T follicular helper cell (primary cell): ENCODE measurements at places on chromosomes 2 and 18.

DNA sequence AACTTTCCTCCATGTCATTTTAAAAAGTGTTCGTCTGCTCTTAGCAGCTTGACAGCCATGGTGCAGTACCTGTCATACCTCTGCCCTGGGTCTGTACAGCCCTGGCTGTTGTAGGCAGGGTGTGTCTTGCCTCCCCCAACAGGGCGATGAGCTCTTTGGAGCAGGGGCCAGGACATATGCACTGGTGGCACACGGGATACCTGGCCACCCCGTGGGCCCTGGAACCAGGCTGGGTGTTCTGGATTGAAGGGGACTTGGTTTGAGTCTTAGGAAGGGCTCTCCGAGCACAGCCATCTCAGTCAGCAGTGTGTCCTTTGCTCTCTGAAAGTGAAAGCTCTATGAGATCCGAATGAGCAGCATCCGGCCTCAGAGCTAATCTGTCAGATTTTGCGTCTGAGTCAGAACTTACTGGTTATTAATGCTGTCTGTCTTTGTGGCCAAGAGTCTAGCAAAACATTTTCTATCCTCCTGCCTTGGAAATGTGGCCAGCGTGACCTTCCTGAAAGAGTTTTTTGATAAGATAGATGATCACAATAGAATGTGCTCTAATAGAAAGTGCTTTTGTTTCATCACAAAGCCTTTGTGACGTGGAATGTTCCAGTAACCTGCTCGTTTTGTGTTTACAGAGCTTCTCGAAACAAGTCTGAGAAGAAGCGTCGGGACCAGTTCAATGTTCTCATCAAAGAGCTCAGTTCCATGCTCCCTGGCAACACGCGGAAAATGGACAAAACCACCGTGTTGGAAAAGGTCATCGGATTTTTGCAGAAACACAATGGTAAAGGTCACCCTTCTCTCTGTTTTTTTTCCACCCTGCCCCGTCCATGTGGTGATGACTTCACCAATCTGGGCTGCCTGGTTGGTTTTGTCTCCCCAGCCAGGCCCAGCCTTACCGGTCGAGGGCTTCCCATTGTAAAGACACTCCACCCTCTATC, 77.3 kb upstream of the RPL31 start:
- no peak for DNase-seq

- no peak for DNase-seq
Measured at GRCh38 chr2:61353909-61354308, 117.0 kb downstream of the USP34 start.

- no peak for DNase-seq
Measured at GRCh38 chr2:104930732-104931131, 76.8 kb downstream of the POU3F3 start.

- no peak for DNase-seq
Measured at GRCh38 chr2:14127765-14128164, 504.8 kb upstream of the LRATD1 start.

GRCh38 chr2:148842050-148842449, 33.0 kb upstream of the KIF5C start:
- DNase-seq, result no peak

GRCh38 chr18:74153377-74153776, 5.1 kb downstream of the TIMM21 start:
- DNase-seq, result no peak

DNA sequence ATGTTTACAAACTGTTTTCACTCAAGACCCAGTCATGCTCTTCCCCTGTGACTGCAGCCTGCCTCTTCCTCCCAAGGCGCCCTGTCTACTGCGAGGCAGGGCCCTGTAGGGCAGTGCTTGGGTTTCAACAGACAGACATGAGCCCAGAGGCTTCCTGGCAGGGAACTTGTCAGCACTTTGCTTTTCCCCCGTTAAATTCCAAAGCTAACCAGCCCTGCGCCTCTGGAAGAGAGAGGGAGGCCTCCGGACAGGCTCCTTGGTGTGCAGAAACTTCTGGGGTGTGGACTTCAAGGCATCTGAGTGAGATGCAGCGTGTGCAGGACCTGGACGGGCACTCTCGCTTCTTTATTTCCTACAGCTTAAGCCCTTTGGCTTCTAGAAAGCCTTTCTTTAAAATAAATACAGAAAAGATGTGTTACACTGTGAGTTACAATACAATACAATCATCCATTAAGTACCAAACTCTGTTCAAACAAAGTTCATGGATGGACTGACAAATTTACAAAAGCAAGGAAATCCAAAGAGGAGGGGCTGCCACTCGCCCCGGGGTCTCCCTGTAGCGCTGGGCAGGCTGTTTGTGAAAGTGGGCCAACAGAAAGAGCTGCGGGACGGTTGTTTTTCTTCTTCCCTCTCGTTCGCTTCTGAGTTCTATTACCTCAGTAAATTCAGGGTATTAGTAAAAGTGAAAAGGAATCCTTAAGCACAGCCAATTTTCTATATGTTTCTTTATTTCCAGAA, 8.8 kb upstream of the ZNF516 start:
- no peak for DNase-seq

DNA sequence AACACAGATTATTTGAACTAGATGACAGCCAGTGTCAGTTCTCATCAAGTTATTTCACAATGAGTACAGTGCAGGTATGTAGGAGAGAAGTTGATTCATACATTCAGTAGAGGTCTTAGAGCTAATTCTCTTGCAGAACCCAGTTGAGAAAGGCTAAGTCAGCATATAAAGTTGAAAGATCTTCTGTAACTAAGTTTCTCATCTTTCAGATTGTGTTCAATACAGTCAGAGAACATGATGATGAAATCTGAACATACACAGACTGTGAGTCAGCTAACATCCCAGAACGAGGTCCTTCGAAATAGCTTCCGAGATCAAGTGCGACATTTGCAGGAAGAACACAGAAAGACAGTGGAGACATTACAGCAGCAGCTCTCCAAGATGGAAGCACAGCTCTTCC, 41.9 kb upstream of the LIMS1 start:
- DNase-seq, result no peak

DNA sequence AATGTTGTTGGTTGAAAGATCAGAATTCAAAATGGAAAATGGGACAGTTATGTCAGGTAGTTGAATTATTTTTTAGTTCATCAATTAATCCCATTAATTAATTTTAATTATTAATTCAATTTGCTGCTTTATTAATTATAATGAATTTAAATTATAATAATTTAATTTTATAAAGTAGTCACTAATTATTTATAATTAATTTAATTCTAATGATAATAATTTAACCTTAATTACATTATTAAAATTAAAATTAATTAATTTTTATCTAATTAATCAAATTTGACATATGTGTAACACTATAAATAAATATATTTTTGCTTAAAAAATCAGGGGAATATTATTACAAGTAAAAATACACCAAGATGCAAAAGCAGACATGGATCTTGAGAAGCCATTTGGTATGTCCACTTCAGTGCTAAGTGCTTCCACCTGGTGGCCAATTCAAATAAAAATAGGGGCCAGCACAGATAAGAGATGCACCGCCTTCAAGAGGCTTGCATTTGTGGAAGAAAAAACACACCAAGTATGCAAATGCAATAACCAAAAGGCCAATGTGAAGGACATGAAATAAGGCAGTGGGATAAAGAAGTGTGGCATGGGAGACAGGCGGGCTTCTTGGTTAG, 73.2 kb downstream of the MBP start:
- DNase-seq, result no peak

GRCh38 chr18:49111191-49111988, 160.6 kb upstream of the SMAD7 start:
- no peak for DNase-seq

DNA sequence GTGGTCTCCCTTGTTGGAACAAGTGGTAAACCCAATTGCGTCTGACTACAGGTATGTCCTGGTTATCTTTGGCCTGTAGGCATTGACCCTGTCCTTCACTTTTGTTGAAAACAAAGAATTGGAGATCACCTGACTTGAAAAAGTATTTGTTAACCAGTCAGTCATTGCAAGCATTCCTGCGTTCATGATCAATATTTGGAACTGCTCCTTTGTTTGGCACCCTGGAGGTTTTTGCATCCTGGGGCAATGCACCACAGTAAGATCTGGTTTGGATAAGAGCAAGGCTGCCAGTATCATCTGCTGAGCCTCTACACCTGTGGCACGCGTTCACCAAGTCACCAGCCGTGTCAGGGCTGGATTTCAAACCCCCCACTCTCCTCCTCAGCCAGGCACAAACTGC, 115.7 kb downstream of the DNAH6 start:
- DNase-seq, result no peak

- DNase-seq, result no peak
Measured at GRCh38 chr2:45776160-45776955, 124.9 kb downstream of the PRKCE start.

GRCh38 chr2:98948956-98949739, 13.1 kb upstream of the CRACDL start:
- DNase-seq, result no peak

- no peak for DNase-seq
Measured at GRCh38 chr2:51003345-51004192, 28.4 kb downstream of the NRXN1 start.

GRCh38 chr18:45339810-45340550, 275.3 kb upstream of the SLC14A2 start:
- no peak for DNase-seq

GRCh38 chr2:235377176-235377575, 116.7 kb upstream of the AGAP1 start:
- DNase-seq, result no peak

DNA sequence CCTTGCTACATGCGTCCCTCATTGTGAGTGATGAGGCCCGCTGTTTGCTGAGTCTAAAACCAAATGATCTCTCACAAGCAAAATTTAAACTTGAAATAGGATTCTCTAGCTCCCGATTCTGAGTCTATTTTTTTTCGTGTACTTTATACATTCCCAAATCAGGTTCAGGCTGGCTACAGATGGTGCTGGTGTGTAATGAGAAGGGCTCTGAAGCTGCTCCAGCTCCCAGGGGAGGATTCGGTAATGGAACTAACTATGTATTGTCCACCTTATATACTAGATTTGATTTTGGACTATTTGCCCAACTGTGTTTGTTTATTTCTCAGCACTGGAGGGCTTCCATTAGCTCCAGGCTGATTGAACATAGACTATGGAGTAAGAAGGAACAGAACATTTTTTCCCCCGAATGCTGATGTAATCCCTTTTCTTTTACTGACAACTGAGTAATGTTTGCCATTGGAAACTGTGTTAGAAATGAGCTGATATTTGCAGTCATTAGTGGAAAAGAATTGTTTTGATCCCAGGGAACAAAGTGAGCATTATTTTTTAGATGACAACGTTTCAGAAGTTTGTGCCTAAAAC, 274.0 kb upstream of the FIGN start:
- DNase-seq, result no peak

- DNase-seq, result no peak
Measured at GRCh38 chr2:23091900-23092299, 293.1 kb upstream of the KLHL29 start.

- DNase-seq, result no peak
Measured at GRCh38 chr2:71528749-71529148, 75.4 kb downstream of the DYSF start.

DNA sequence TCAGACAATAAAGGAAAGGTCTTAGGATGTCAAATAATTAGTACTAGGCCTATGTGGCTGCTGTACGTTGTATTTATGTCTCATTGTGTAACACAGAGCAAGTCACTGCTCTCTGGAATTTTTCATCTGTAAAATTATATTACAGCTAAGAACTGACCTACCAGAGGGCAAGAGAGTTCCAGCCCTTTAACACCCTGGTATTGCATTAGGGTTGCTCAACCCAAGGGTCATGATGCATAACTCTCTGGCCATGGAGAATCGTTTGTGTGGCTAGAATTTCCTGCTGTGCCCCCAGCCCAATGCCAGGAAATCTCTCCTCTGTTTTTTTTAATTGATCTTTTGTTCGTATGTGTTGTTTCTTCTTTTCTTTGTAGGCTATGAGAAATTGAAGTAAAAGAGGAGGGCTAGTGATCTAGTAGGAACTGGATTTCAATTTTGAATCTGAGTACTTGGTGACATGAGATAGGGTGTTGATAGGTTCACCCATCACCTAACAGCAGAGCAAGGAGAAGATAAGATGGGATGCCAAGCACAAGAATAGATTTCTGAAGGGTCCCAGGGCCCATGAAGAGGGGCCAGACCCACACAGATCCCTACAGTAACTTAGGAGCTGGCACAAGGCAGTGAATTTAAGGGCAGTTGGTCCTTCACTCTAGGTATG, 571.2 kb upstream of the TNP1 start:
- no peak for DNase-seq

- no peak for DNase-seq
Measured at GRCh38 chr2:54858021-54858681, 134.7 kb downstream of the EML6 start.

DNA sequence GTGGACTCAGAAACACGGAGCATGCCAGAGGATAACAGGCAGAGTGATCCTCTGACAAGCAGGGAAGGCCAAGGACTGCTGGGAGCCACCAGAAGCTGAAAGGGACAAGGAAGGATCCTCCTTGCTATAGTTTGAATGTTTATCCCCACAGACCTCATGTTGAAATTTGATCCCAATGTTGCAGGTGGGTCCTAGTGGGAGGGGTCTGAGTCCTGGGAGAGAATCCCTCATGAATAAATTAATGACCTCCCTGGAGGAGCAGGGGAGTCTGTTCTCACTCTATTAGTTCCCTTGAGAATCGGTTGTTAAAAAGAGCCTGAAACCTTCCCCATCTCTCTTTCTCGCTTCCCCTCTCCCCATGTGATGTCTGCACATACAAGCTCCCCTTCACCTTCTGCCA, 124.4 kb downstream of the FBXO15 start:
- DNase-seq, result no peak

GRCh38 chr2:175624211-175624761, 377.8 kb downstream of the LNPK start:
- DNase-seq, result no peak

- no peak for DNase-seq
Measured at GRCh38 chr2:113221846-113222245, 48.1 kb downstream of the PSD4 start.

GRCh38 chr2:233059547-233059796, 670 bp upstream of the INPP5D start:
- DNase-seq, result no peak

DNA sequence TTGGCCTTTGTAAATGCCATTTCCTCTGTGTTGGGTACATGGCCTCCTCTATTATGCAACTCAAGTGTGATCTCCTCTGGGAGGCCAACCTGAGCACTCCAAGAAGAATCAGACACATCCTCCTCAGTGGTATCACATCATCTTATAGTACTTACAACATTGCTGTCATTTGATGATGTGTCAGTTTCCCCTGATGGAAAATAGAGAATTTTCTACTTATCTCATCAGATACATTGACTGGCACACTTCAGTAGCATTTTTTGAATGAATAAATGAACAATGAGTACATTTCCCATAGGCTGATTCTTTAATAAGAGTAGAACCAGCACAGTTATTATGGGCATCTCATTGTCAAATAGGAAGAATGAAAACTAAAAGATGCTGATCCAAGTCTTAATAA, 86.6 kb upstream of the NXPH2 start:
- no peak for DNase-seq
